ENCODE measurements at places on chromosomes 11 and 22.

DNA sequence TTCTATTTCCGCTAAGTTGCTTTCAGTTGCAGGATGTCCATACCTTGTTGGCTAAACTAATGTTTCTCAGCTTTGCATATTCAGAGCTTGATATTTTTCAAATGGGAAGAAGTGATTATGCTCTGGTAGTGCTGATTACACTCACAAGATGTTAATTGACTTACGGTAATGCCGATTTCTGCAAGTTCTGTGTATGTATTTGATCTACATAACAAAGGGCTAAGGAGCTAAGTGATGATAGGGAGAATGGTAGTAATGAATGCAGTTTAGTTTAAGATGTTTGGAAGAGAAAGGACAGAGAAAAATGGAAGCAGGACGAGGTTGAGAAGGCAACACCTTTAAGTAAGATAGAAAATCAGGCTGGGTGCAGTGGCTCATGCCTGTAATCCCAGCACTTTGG lies 61.4 kb downstream of the FAM83F start:
- no peak for DNase-seq

DNA sequence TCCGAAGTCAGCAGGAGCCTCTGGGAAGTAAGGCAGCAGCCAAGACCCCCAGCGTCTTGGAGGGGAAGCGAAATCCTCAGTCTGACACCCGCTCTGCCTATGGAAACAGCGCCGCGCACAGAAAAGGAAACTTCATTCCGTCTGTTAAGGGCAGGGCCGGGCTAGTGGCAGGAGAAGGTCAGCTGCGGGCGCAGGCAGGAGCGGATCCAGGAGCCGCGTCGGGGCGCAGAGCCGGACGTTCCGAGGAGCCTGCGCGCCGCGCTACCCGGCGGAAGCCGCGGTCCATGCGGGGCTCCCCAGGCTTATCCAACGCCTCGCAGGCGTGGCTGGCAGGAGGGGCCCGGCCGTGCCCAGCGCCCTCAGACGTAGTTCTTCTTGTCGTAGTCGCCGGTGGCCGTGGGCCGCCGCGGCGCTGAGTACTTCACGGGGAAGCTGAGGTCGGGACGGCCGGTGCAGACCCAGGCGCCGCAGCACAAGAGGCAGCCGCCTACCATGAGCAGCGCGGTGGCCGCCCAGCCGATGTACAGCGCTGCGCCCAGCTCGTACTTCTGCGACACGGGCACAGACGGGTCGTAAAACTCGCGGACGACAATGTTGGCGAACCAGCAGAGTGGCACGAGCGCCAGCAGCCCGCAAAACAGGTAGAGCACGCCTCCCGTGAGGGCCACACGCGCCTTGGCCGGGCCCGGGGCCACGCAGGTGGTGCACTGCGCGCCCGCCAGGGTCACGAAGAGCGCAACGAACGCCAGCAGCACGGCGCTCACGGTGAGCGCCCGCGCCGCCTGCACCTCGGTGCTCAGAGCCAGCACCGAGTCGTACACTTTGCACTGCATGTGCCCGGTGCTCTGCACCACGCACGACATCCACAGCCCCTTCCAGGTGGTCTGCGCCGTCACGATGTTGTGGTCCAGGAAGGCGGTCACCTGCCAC lies 705 bp downstream of the CLDN5 start:
- DNase-seq = peak; percentile 86

DNA sequence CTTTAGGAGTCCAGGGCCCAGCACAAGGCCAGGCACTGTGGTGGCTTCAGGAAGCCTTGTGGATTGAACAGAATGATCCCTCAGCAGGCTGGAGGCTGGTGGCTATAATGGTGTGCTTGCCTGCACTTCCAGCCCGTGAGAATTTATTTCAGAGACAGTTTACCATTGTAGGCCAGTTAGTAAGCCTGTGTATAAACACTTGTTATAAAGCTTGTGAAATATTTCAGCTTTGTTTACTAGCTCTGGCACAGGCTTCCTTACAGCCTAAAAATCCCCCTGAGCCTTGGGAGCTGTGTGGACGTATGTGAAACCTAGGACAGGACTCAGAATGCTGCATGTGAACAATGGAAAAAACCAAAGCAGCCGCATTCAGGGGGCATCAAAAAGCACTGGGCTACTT lies 26.6 kb upstream of the ACER3 start:
- DNase-seq = no peak

- no peak for DNase-seq
Observed at GRCh38 chr11:58057481-58057880, 26.7 kb downstream of the OR6Q1 start.

DNA sequence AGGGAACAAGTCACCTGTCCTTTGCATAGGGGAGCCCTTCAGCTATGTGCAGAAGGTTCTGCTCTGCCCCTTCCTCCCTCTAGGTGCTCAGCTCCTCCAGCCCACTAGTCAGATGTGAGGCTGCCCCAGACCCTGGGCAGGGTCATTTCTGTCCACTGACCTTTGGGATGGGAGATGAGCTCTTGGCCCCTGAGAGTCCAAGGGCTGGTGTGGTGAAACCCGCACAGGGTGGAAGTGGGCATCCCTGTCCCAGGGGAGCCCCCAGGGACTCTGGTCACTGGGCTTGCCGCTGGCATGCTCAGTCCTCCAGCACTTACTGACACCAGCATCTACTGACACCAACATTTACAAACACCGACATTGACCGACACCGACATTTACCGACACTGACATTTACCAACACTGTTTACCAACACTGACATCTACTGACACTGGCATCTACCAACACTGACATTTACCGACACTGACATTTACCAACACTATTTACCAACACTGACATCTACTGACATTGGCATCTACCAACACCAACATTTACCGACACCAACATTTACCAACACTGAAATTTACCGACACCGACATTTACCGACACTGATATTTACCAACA lies 71.9 kb upstream of the PPP6R3 start:
- DNase-seq = no peak

DNA sequence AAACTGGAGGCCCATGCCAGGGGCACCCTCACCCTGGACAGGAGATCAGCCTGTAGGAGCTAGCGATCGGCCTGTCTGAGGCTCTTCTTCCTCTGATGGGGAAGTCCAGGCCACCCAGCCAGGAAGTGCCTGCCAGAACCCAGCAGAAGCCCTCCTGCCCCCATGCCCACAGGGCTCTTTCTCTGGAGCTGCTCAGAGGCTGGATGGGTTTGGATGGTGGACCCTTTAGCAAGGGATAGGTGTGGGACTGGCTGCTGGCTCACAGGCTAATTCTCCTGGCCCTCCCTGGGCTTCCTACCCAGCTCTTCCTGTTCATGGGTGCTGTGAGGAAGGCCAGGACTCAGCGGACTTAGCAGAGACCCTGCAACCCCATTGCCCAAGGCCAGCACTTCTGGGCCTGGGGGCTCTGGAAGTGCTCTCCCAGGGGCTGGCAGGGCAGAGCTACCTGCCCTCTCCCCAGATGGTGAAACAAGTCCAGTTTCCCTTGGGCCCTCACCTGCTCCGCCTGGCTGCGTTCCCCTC lies 7.6 kb downstream of the FXYD2 start:
- DNase-seq = no peak

GRCh38 chr11:5123802-5124521 lies 14.2 kb downstream of the OR52A5 start:
- peak; percentile 87 for DNase-seq

GRCh38 chr11:76568139-76568538 lies 102.4 kb downstream of the LRRC32 start:
- no peak for DNase-seq

DNA sequence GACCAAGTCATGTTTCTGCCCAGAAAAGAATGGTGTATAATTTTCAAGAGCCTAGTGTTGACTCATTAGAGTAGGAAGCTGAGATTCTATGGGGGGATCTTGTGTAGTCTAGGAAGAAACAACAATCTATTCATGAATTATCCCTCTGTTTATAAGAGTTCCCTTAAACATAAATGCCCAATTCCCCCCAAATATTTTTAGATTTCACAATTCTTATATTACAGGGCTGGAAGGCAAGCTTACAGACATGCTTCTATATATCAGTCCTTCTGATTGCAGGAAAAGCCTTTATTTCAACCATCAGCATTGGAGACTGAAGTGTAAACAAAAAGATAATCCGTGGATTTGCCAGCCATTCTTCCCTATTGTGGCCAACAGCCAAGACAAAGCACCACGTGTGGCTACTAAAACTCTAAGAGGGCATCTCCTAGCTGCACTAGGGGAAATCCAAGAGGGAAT lies 71.4 kb downstream of the NAT10 start:
- DNase-seq = no peak

DNA sequence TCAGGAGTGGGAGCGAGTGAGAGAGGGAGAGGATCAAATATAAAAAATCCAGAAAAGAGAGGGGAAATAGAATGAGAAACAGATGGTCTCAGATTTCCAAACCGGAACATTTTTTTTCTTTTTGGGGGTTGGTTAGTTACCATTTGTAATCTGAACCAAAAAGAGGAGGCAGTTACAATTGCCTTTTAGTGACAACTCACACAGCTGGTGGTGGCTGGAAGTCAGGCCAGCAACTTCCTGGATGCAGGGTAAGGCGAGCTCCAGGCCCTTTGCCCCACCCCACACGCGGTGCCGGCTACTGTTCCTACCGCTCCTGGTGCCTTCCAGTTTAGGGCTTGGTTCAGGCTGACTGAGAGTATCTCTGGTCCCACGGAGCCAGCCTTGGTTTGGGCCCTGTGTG lies 21.0 kb upstream of the UBASH3B start:
- peak; percentile 52 for DNase-seq

DNA sequence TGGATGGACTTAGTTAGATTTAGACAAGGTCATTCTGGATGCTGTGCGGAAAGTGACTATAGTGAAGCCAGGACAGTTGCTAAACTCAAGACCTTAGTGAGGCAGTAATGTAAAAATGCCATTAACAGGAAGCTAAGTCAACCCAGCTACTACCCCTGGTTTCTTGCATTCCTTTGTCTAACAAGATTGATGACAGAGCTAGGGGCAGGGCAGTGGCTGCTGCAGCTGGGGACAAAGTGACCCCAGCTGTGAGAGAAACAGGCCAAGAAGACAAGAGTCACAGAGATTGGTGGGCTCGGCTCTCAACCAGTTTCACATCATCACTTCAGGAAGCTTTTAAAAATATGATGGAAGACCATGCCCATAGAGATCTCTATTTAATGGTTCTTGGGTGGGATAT lies 110.4 kb upstream of the POU2AF2 start:
- peak; percentile 2 for DNase-seq

GRCh38 chr11:76839311-76839710 lies 21.4 kb upstream of the ACER3 start:
- DNase-seq = no peak

- DNase-seq = no peak
Observed at GRCh38 chr11:34243600-34244464, 114.0 kb downstream of the ABTB2 start.

DNA sequence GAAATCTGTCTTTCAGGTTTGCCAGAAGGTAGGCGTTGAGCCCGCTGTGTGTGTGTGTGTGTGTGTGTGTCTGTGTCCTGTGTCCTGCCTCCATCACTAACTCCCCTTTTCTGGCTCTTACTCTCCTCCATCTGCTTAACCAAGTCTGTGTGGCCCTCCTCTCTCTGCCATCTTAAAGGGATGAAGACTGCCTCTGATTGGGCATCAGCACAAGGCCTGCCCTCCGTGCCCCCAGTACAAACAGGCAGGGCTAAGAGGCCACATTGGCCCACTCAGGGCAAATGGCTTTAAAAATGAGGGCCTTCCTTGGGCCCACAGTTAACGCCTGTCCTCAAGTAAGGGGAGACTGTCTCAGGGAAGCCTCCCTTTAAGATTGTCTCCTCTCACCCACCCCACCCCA lies 10.9 kb downstream of the RCOR2 start:
- DNase-seq = no peak

DNA sequence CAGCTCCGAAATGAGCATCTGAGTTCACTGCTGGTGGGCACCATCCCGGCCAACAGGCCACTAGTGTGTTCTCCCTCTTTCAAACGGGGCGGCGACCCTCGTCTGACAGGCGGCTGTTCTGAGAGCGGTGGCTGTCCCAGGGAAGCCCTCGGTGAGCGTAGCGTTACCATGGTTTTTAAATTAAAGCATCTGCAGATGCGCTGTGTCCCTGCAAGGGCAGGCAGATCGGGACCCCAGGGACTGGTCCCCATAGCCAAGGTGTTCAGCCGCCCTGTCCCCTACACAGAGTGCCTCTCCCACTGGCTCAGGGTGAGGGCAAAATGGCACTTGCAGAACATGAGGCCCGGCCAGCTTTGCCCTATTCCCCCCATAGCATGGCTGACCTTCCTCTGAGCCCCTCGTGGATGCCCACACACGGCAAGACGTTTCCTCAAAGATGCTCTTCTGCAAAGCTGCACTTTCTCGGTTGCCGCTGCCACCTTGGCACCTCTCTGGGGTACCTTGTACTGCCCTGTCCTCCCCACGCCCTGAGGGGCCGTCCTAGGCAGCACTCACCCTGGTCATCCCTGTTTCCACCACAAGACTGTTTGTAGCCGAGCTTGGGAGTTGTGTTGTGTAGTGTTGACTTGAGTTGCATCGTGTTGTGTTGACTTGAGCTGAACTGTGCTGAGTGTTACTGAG lies 51.9 kb upstream of the KCNQ1OT1 start:
- no peak for DNase-seq

- DNase-seq = no peak
Observed at GRCh38 chr11:93737904-93738612, 3.2 kb downstream of the TAF1D start.

DNA sequence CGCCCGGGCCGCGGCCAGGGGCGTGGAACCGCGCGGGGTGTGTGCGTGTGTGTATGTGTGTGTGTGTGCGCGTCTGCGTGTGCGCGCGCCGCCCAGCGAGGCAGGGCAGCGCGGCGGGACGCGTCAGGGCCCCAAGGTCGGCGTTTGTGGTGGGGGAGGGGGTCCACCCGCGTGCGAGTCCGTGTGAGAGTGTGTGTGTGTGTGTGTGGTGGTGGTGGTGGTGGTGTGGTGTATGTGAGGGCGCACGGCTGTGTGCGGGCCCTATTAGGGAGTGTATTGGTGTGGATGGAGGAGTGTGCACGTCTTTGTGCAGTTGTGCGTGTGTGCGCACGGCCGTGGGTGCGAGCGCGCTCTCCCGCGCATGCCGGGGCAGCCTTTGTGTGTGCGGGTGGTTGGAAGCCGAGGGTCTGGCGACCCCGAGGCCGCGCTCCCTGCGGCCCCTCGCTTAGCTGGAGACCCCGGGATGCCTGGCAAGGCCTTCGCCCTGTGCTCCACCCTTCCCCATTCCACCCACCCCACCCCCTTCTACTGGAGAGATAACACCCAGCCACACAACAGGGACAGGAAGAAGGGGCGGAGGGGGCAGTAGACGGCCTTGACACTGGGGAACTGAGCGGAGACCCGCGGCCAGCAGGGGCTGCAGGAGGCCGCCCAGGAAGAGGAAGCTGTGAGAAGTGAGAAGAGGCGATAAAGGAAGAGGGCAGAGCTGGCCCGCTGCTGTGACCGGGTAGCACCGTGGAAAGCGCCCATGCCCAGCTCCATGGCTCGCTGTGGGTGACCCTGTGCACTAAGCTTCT lies 528 bp upstream of the ARRB1 start:
- peak; percentile 82 for DNase-seq

GRCh38 chr11:128664317-128664716 lies 29.6 kb upstream of the FLI1 start:
- no peak for DNase-seq

GRCh38 chr22:26558248-26558895 lies 31.6 kb downstream of the TPST2 start:
- DNase-seq = no peak

- DNase-seq = no peak
Observed at GRCh38 chr11:26229257-26229656, 102.7 kb upstream of the ANO3 start.

- DNase-seq = no peak
Observed at GRCh38 chr11:115180272-115180671, 323.9 kb downstream of the CADM1 start.

- DNase-seq = no peak
Observed at GRCh38 chr11:117992136-117992535, 5.9 kb downstream of the IL10RA start.
